Cardiac muscle cell (in vitro differentiated cells and primary cell): ENCODE measurements at places on chromosomes 3 and 15. TPM values are rescaled to one million over a fixed set of nuclear protein-coding genes. Genes with fewer than 3 reads are reported as not detected.
A peak's percentile ranks its signal among the peaks of the same experiment; 100 is the strongest.

DNA sequence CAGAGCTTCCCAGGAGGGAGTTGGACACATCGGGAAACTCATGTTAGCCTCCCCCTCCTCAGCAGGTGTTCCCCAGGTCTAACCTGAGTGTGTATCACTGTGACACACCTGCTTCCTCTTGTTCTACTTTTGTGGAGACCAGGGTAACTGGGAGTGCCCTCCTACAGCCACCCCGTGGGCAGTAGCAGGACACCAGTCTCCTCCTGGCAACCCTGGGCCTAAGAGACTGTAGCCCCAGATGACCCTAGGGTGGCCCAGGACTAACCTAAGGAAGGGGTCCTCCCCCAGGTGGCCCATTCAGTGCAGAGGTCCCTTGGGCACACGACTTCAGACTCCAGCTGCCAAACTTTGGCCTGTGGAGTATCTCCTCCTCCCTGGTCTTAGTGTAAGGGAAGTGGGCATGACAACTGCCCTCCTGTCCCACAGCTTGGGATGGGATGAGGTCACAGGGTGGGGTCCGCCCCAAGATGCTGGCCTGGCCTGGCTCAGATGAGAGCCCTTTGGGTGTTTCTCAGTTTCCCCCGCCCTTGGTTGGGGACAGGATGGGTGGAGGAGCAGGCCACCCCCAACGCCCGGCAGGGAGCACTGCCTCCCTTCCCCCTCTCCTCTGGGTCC, 4.8 kb downstream of the CSK start:
- no peaks in the 10 kb centered on the region for H3K36me3 ChIP-seq
- no peak overlapping the region for H3K4me3 ChIP-seq
- H3K27me3 ChIP-seq: no peaks in the 10 kb centered on the region
- no peak for DNase-seq
- no peak overlapping the region for H3K27ac ChIP-seq

DNA sequence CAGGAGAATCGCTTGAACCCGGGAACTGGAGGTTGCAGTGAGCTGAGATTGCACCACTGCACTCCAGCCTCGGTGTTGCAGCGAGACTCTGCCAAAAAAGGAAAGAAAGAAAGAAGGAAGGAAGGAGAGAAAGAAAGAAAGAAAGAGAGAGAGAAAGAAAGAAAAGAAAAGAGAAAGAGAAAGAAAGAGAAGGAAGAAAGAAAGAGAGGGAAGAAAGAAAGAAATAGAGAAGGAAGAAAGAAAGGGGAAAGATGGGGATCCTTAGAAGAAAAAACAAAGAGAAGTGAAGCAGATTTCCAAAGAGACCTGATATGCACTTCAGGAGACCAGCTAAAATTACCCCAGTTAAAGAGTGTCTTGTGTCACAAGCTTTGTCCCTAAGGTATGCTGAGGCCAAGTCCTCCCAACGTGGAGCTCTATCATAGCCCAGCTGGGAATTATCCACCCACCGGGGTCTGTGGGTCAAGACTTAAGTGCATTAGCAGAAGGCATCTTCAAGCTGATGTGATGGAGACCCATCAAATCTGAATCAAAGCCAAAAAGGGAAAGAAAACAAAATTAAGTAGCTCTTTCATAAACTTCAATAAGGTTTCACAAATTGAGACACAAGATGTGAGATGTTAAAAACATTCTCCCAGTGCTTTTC, 17.8 kb upstream of the AKAP13 start:
- H3K27ac ChIP-seq: peak overlapping the region; percentile 84
- H3K4me1 ChIP-seq: peaks cover 24% of the 10 kb centered on the region
- DNase-seq: no peak
- no peaks in the 10 kb centered on the region for H3K36me3 ChIP-seq
- H3K4me3 ChIP-seq: no peak overlapping the region

GRCh38 chr3:47989981-47990440, 26.2 kb downstream of the MAP4 start:
- H3K4me3 ChIP-seq: no peak overlapping the region
- no peak overlapping the region for H3K27ac ChIP-seq
- DNase-seq: peak; percentile 87
- H3K27me3 ChIP-seq: no peaks in the 10 kb centered on the region
- H3K4me1 ChIP-seq: no peaks in the 10 kb centered on the region

DNA sequence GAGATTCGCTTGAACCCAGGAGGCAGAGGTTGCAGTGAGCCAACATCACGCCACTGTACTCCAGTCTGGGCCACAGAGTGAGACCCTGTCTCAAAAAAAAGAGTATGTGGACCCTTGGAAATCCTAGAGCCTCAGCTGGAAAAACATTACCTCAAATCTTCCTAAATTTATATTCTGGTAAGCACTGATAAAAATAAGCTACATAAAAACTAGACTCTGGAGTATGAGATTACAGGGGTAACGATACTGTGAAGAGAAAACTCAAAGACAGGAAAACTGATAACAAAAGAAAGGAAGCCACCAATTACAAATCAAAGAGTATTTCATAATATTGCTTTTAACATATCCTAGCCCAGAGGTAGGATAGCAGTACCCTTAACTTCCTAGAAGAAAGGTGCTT, 30.3 kb downstream of the SETD2 start:
- no peak overlapping the region for H3K27ac ChIP-seq
- no peaks in the 10 kb centered on the region for H3K27me3 ChIP-seq
- DNase-seq: no peak
- no peak overlapping the region for H3K4me3 ChIP-seq

The SLC12A1 gene
- total RNA-seq: 0.04 TPM in 1 of 2 replicates, not detected in the other
